ENCODE measurements at places on chromosomes 13 and 19.

DNA sequence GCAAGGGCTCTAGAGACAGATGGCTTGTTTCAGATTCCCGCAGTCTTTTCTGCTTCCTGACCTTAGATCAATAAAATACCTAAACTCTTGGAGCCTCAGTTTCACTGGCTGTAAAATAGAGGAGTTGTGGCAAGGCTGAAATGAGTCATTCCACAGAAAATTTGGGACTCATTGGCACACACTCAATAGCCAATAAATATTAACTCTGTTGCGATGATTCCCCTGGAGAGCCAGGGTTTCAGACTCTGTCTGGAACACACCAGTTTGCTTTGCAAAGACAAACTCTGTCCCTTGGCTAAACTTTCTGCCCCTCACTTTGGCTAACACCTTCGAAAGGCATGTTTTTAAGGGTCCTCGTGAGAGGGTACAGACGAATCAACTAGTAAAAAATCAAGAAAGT lies 18.1 kb upstream of the UBE2L5 start:
- DNase-seq = no peak

- DNase-seq = no peak
Observed at GRCh38 chr13:39044536-39044935, 6.3 kb downstream of the NHLRC3 start.

GRCh38 chr19:19417628-19418245 lies 12.3 kb downstream of the GATAD2A start:
- DNase-seq = no peak

DNA sequence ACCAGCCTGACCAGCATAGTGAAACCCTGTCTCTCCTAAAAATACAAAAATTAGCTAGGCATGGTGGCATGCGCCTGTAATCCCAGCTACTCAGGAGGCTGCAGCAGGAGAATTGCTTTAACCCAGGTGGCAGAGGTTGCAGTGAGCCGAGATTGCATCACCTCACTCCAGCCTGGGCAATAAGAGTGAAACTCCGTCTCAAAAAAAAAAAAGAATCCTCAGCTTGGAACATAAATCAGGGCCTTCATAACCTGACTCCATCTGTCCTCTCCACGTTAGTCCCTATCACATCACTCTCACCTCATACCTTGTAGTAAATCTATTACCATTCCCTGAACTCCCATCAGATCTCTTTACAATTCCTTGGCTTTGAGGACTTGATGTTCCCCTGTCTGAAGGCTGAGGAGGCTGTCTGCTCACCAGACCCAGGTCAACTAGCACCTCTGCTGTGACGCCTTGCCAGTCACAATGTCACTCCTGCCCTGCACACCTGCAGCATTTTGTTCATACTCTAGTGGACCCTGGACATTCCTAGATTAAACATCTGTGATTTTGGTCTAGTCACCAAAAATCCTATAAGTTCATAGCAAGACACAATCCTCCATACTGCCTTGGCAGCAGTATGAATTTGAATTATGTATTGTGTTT lies 15.9 kb downstream of the LHFPL6 start:
- DNase-seq = no peak

GRCh38 chr19:18379803-18380747 lies 5.9 kb upstream of the GDF15 start:
- DNase-seq = no peak

GRCh38 chr19:49150106-49150943 lies 4.9 kb downstream of the HRC start:
- no peak for DNase-seq

DNA sequence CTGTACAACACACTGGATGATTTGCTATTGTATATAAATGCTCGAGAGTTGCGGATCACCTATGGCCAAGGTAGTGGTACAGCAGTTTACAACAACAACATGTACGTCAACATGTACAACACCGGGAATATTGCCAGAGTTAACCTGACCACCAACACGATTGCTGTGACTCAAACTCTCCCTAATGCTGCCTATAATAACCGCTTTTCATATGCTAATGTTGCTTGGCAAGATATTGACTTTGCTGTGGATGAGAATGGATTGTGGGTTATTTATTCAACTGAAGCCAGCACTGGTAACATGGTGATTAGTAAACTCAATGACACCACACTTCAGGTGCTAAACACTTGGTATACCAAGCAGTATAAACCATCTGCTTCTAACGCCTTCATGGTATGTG lies 21.5 kb downstream of the OLFM4 start:
- DNase-seq = no peak

- no peak for DNase-seq
Observed at GRCh38 chr19:43524922-43525835, 1.8 kb downstream of the ETHE1 start.

DNA sequence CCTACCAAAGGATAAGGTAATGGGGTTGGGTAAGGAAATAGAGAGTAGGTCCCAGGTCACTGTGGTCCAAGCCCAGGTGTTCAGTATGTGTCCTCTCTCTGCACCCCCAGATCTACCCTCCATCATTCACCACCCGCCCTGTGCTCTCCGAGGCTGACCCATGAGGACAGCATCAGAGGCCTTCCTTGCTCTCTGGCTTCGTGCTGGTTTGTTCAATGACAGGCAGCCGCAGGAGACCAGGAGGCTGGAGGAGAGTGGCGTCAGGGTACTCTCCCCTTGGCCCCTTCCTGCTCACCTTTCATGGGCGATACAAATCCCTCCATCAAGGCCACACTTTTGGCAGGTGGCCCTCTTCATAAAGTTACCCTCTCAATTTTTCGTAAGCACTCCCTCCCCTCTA lies 1.7 kb downstream of the TUBA3C start:
- no peak for DNase-seq

DNA sequence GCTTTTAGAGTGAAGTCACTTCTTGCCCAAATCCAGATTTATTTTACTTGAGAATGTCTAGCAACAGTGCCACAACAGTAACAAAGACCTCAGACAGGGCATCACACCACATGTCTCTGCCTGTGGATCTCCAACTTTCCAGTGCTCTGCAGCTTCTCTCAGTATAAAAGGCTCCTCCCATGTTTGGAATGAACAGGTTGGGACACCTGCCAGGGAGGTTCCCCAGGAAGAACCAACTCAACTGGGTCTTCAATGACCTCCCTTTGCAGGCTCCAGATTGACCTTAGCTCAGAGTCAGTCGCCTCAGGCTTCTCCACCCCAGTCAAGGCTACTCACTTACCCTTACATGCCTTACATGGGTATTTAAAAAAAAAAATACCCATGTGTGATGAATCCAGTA lies 3.4 kb downstream of the ZNF823 start:
- no peak for DNase-seq

GRCh38 chr19:1455336-1456120 lies 5.6 kb downstream of the APC2 start:
- no peak for DNase-seq

DNA sequence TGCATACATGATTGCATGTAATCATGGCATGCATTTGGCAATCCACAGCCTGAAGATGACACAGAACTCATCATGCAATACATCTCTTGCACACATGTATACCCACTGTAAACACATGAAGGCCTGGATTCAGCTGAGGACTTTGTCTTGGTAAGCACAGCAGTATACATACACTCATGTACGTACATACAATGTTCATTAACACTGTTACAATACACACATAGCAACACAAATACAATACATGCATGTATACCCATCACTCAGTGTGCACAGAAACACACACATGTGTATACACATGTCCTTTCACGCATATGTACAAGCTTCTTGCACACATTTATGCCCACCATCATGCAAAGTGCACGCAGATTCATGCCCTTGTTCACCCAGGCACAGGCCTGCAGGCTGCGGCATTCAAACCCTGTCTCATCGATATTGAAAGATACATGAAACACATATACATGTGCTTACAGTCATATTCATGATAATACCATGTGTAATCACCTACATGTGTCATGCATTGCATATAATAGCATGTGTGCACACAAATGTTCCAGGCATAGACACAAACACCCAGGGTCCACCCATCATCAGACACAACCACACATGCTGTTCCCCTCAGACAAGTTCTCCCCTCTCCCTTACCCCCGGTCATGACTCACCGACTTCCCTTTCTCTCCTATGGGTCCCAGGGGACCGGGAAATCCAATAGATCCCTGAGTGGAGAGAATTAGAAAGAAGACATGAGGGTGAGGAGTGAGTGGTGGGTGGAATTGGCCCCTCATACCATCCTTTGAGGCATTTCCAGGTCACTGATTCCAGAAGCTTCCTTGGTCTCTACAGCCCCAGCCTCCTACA lies 28.7 kb downstream of the COL5A3 start:
- DNase-seq = no peak

GRCh38 chr13:32984857-32985626 lies 31.2 kb upstream of the KL start:
- DNase-seq = no peak

DNA sequence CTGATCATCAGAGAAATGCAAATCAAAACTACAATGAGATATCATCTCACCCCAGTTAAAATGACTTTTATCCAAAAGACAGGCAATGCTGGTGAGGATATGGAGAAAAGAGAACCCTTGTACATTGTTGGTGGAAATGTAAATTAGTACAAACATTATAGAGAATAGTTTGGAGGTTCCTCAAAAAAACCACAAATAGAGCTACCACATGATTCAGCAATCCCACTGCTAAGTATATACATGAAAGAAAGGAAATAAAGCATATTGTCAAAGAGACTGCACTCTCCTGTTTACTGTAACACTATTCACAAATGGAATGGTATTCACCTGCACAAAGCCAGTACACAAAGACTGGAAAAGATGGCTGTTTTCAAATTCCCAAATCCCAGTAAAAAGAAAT lies 1233.7 kb downstream of the PCDH17 start:
- DNase-seq = no peak

GRCh38 chr13:23549724-23550123 lies 20.5 kb upstream of the TNFRSF19 start:
- no peak for DNase-seq

GRCh38 chr19:10580979-10581631 lies 6.0 kb downstream of the AP1M2 start:
- peak; percentile 72 for DNase-seq

- DNase-seq = no peak
Observed at GRCh38 chr13:75762955-75763354, 126.8 kb downstream of the LMO7 start.

DNA sequence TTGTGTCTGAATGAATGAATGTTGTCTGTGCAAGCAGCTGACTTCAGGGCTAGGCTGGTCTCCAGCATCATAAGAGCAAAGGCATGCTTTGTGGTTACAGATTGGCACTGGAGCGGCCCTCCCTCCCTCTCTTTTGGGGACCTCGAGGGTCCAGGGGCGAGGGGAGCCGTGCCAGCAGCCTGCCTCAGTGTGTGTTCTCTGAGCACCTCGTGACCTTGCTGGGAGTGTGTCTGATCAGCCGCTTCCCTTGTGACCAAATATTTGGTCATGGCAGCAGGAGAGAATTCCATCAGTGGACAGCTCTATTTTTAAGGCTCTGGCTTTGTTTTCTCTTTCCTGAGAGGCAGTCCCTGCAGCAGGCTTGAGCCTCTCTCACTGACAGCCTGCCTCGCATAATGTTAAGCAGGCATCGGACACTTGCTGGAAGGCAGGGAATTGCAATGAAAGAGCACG lies 329.7 kb downstream of the UQCRFS1 start:
- no peak for DNase-seq

DNA sequence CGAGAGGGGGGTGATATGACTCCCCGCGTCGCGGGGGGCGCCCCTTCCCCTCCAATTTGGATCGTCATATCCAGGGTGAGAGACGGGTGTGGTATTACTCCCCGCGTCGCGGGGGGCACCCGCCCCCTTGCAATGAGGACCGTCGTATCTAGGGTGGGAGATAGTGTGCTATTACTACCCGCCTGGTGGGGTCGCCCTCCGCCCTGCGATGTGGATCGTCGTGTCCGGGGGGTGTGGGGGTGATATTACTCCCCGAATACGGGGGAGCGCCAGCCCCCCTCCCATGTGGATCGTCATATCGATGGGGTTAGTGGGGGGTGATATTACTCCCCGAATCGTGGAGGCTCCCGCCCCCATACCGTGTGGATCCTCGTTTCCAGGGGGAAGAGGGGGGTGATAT lies 29.2 kb upstream of the RGCC start:
- DNase-seq = no peak

- no peak for DNase-seq
Observed at GRCh38 chr19:56133858-56134653, 7.0 kb upstream of the ZNF444 start.

DNA sequence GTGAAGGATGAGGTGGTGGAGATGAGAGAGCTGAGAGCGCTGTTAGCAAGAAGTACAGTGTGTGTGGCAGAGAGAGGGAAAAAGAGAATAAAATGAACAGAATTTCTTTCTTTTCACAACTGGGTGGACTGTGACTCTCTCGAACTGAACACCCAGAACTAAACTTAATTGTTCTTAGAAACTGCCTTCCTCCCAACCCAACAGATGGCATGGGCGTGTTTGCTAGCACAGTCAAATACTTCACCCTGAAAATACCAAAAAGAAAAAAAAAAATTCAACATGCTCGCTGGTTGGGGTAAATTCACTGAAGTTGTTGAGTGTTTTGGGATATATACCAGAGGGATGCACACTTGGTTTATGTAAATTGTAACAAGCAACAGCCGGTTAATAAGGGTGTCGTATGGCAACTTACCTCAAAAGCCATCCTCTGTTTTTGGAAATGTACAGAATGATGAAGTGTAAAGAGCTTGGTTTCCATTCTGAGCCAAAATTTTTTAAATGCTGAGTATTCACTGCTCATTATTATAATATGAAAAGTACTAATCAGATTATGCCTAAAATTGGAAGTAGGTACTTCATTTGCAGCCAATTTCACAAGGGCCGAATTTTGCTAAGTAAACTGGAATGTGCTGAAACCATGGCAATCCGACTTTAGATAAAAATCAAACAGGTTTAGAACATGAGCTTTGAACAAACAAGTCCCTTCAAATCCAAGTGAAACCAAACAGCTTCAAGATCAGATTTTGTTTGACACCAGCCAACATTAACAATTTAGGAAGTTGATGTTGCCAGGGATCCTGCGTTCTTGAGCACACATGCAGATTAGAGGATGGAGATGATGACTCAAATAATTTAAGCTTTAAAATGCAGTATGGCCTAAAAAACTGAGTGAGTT lies 115.8 kb downstream of the ZIC5 start:
- no peak for DNase-seq

- DNase-seq = no peak
Observed at GRCh38 chr19:10740798-10741197, 22.9 kb downstream of the DNM2 start.

DNA sequence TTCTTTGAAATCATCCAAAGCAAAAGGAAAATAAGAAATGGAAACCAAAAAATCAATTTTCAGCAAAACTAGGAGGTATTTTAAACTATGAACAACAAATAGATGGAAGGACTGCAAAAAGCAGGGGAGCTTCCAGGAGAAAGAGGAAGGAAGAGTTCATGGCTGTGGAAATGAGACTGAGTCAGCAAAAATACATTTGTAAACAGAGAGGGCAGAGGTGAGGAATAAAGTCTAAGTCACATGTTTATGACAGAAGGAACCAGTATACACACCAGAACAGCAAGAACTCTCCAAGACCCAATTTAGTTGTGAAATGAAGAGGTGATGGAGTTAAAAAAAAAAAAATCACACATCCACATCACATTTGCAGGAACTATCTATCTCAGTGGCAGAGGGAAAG lies 69.6 kb downstream of the RNASEH2B start:
- DNase-seq = no peak

GRCh38 chr13:25652764-25653163 lies 281.0 kb downstream of the ATP8A2 start:
- no peak for DNase-seq
